ENCODE measurements at places on chromosomes 1 and 21.

DNA sequence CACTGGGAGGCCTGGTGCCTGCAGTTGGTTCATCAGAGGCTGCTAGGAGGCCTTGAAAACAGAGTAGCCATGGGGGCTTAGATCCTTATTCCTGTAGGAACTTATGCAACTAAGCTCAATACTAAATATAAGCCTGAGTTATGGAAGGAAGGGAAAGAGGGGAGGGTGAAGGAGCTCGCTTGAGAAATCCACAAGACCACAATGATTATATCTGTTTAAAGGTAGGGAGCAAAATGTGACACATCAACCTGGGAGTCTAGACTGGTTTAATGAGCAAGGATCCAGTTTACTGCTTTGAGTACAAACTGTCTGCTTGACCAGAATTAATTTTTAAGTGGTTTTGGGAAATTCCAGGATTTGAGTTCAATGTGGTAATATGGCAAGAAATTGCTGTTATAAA, 20.4 kb upstream of the ANGPTL7 start:
- no peak for DNase-seq

DNA sequence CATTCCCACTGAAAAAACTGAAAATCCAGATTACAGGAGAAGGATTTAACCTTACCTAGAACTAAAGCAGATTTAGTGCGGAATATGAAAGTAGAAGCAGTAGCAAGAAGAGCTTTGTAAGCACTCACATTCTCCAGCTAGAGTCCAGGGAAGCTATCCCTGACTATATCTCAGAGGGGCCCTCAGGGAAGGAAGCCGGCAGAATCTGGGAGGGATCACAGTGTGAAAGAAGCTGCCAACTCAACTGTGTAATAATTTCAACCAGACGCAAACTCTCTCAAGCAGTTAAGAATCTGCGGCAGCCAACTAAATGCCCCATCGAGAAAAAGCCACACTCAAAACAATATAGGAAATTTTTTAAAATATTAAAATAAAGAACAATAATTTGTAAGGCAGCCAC, 163.8 kb downstream of the EIF4G3 start:
- peak; percentile 66 for DNase-seq

- no peak for DNase-seq
Observed at GRCh38 chr1:244395965-244396364, 55.7 kb downstream of the ADSS2 start.

GRCh38 chr1:73611681-73612080, 586.3 kb downstream of the LRRIQ3 start:
- no peak for DNase-seq

GRCh38 chr21:34132926-34133325, 59.5 kb downstream of the MRPS6 start:
- DNase-seq = no peak

- DNase-seq = no peak
Observed at GRCh38 chr1:169363046-169363730, 4.4 kb downstream of the NME7 start.

DNA sequence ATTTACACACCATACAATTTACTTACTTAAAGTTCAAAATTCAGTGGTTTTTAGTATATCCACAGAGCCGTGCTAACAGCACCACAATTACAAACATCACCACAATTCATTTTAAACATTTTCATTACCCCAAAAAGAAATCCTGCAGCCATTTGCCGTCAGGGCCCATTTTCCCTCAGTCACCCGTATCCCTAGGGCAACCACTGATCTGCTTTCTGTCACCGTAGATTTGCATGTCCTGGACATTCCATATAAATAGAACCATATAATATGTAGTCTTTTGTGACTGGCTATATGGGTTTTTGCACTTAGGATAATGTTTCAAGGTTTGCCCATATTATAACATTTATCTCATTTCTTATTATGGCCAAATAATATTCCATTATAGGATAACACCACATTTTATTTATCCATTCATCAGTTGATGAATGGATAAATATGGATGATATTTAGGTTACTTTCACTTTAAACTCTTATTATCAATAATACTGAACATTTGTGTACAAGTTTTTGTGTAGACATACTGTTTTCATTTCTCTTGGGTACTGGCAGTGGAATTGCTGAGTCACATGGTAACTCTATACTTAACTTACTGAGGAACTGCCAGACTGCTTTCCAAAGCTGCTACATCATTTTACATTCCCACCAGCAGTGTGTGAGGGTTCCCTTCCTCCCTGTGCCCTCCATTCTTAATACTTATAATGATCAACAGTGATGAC, 68.9 kb downstream of the ST3GAL3 start:
- peak; percentile 51 for DNase-seq

DNA sequence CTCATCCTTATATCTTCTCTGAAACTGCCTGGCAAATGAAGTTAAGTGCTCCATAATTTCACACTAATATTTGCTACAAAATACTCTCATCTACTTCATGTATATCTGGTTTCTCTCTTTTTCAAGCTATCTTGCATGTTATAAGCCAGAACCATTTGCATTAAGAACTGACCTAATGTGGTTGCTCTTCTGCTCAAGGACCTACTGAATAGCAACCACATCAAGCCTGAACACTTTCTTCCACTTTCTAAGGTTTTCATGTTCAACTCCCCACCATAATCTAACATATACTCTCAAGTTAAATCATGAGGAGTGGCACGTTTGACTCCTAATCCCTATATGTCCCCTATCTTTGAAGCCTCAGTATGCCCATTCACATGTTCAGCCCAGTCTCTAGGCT, 27.2 kb downstream of the RGS1 start:
- DNase-seq = no peak

DNA sequence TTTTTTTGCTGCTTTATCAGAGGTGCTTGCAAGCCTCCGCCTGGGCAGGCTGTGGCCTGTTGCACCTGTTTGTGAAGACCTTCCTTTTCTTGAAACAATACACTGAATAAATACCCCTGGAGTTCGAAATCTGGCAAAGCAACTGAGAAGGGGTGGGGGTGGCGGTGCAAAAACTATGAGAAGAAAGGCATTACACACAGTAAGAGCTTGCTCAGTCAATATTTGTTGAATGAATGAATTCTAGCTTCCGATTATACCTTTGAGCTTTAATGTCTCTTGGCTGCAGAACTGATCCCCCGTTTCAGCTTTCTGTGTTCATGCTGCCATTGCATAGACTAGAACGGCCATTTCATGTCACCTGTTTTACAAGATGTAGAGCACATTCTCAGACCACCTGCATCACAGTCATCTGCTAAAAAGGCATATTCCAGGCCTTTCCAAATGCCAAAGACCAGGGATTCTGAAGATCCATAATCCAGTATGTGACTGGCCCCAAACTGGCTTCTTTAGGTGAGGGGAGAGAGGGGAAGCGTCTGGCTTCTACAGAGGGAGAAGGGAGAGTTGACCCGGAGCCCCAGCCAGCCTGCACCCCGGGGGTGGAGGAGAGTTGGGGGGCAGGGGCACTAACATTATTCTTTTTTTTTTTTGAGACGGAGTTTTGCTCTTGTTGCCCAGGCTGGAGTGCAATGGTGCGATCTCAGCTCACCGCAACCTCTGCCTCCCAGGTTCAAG, 111.5 kb downstream of the ETS2 start:
- DNase-seq = no peak

DNA sequence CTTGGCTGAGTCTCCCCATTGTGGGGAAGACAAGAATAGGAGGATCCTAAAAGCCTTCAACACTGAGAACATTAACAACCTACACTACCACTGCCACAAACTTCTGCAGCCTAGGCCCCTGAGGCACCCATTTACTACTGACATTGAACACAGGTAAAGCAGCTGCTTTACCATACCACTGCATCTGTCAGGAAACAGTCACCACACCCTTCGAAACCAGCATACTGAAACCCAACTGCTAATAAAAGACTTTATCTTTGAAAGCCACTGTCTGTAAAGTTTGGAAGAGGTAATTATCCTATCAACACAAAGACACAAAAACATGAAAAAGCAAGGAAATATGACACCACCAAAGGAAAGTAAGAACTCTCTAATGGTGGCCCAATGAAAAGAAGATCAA, 7.4 kb downstream of the IFNAR1 start:
- DNase-seq = no peak

DNA sequence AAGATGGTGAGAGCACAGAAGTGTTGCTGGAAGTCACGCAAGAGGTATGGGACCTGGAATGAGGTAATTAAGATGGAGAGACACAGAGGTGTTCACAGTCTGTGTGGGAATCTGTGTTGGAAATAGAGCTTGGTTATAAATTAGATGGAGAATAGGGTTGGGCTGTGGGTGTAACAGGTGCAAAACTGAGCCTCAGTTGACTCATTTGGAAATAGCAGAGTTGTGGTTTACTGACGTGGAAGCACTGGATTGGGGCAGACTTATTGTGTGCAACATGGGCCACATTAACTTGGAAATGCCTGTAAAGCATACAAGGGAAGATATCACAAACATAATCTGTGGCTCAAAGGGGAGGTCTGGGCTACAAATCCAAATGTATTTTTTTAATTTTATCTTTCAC, 13.0 kb downstream of the CAMSAP2 start:
- no peak for DNase-seq

GRCh38 chr1:219027146-219027673, 146.5 kb upstream of the LYPLAL1 start:
- no peak for DNase-seq

GRCh38 chr1:2229037-2229864, 1.1 kb downstream of the SKI start:
- DNase-seq = peak; percentile 83

DNA sequence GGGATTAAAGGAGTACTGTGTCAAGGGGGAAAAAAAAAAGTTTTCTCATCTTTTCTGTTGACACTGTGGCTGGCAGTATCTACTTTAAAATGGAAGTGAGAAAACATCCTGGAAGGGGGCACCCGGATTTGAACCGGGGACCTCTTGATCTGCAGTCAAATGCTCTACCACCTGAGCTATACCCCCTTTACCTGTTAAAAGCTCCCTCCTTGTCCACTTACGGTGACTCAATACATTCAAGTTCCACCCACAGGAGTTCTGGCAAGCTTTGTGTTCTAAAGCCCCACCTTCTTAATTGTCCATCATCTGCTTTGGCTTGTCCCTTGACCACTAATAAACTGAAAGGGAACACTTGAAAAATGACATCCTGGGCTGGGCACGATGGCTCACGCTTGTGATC, 68.2 kb downstream of the FNBP1L start:
- DNase-seq = no peak

DNA sequence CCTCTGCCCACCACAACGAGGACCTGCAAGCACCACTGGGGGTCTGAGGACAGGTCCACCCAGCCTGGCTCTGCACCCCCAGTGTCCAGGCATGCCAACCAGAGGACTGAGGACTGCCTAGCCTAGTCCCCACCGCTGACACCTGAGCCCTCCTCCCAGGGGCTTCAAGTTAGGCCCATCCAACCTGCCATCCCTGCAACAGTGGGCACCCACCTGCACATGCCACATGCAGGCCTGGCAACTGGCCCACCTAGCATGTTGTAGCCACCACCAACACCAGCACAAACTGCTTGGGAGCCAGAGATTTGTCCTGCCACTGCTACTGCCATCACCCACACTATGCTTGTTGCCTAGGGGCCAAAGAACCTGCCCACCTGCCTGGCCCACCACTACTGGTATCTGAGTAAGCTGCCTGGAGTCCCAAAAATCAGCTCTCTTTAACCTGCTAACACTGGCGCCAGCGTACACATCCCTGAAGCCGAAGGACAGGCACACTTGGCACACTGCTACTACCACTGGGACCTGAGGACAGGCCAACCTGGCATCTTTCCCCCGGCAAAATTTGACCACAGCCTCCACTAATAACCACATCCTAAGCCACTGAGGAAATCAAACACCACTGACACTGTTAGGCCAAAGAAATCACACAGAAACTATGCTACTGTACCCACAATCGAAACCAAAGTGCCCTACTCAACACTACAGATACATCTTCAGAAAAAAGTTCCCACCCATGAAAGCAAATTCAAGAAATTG, 61.5 kb downstream of the PSMG1 start:
- DNase-seq = no peak

- DNase-seq = no peak
Observed at GRCh38 chr1:92081031-92081430, 886 bp downstream of the BTBD8 start.

DNA sequence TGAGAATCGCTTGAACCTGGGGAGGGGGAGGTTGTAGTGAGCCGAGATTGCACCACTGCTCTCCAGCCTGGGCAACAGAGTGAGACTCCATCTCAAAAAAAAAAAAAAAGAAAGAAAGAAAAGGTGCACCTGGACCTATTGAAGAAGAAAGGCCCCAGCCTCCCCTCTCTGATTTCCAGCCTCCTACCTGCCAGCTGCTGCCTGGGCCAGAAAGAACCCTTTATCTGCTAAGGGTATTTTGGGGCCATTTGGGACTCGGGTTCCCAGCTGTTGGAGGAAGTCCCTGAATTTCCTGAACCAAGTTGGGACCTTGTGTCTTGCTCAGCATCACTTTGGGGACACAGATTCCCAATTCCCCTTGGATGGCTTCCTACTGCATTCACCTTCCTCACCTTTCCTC, 3.9 kb upstream of the TNFRSF8 start:
- DNase-seq = no peak

DNA sequence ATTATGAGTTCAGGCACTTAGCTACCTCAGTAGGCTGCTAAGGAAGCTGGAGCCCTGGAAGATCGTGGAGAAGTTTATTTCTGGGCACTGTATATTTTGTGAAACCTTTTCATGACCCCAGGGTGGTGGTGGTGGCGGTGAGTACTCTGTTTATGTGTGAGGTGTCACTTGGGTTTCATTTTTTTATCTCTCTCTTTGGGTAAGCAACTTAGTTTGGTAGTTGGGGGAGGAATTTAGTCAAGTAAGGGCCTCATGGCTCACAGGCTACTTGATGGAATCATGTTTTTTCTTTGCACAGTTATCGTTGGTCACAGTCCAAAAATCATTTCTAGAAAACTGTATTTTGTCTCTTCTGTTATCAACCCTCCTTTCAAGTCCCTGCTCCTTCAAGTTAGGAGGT, 33.9 kb downstream of the C1orf141 start:
- no peak for DNase-seq

GRCh38 chr1:106700211-106700610, 356.3 kb upstream of the PRMT6 start:
- DNase-seq = peak; percentile 11

GRCh38 chr1:27571439-27572018, 32.4 kb downstream of the AHDC1 start:
- no peak for DNase-seq

GRCh38 chr21:45998276-45998701, 16.7 kb downstream of the COL6A1 start:
- no peak for DNase-seq

DNA sequence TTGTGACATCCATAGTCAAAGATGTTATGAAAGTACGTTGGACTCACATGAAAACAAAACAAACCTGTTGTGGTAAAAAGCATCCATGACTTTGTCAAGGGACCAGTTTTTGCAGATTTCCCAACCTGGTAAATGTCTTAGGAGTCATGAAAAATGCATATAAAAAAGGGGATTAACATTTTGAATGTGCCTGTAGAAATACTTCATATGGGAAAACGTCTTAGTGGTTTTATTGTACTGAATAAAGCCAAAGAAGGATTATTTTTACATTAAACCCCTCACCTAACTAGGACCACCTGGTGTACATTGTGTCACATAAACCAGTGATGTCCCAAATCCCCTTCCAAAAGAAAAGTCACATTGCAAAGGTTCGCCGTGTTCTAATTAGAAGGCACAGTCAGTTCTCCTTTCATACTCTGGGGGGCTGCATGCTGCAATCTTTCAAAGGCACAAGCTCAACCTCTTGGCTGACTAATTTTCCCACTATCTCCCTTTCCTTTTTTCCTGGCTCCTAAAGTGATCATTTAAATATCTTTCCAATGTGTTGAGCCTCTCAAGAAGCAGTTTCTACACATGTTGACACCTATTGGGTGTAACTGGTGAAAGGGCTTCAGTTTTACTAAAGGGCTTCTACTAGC, 119.8 kb upstream of the SPAG17 start:
- DNase-seq = peak; percentile 45

Data from A673 (cell line).